ENCODE measurements at places on chromosomes 3 and 15. TPM values are rescaled to one million over a fixed set of nuclear protein-coding genes. Genes with fewer than 3 reads are reported as not detected.
A peak's percentile ranks its signal among the peaks of the same experiment; 100 is the strongest.

Gene FOXB1
- total RNA-seq = 1.3 TPM

DNA sequence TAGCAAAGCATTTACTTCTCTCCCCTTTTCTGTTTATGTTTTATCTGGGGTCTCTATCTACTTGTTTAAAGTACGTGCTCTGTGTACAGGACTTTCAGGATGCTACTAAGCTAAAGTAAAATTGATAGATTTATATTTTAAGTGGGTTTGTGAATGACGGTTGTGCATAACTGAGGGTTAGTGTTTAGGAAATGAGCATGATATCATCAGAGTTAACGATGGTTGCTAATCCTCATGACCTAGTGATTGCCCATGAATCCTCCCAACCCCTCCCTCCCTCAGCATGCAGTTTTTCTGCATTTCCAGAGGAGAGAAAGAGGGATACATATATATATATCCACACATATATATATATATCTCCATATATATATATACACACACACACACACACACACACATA, 957.2 kb downstream of the TUSC7 start:
- no peak overlapping the region for H3K27ac ChIP-seq
- peaks cover 3% of the 10 kb centered on the region for H3K4me1 ChIP-seq
- no peaks in the 10 kb centered on the region for H3K36me3 ChIP-seq
- H3K27me3 ChIP-seq = no peaks in the 10 kb centered on the region

DNA sequence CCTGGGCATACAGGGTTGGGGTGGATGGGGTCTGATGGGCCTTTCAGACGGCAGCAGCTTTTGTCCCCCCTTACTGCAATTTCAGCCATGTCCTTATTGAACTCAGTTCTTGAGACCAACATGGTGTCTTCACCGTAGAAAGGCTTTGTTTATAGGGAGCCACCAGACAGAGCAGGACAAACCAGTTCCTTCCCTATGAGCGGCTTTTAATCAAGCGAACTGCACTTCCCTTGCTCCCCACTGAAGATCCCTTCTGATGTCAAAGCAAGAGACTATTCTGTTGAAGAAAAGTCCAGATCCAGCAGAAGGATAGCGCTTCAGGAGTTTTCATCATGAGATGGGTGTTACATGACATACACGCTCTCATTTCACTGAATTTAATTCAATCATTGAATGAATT, 100.4 kb downstream of the CD47 start:
- H3K36me3 ChIP-seq = no peaks in the 10 kb centered on the region
- H3K4me3 ChIP-seq = no peak overlapping the region

- H3K27me3 ChIP-seq = no peaks in the 10 kb centered on the region
- no peak for DNase-seq
- H3K36me3 ChIP-seq = no peaks in the 10 kb centered on the region
Measured at GRCh38 chr15:31238906-31239305, 87.7 kb upstream of the KLF13 start.

DNA sequence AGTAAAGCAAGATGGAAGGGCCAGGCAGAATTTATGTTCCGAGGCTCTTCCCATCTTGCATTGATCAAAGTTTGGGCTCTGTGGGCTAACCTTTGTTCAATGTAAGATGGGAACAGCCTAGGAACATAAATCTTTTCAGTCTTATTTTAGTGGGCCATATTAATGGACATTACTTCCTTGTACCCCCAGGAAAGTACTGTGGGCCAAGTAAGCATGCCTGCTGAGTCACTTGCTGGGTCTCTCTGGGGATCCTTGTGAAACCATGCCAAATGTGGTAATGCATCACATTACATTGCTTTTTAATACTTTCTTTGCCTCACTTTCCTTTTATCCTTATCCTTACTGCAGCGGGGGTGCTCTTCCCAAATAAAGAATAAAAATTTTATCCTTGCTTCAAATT, 349.5 kb upstream of the POU1F1 start:
- no peaks in the 10 kb centered on the region for H3K4me1 ChIP-seq
- H3K4me3 ChIP-seq = no peak overlapping the region
- no peak overlapping the region for H3K27ac ChIP-seq
- no peaks in the 10 kb centered on the region for H3K27me3 ChIP-seq

DNA sequence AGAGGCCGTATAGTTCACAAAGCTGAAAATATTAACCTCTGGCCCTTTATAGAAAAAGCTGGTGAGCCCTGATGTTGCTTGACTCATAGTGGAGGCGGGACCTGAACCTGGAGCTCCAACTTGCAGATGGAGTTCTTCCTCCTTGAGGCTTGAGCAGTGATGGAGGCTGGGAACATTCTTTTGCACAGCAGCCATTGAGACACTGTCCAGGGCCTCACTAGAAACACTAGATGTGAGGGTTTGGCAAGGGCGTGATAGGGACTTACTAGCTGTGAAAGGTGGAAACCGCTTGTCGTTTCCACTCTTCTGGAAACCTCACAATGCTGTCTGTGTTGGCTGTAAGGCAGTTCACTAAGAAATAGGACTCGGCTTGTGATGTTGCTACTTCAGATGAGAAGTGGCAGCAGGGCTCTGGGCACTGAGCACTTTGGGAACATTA, 12.5 kb downstream of the SMAD6 start:
- peaks cover 17% of the 10 kb centered on the region for H3K4me1 ChIP-seq
- no peak overlapping the region for H3K4me3 ChIP-seq
- peak; percentile 39 for DNase-seq
- H3K36me3 ChIP-seq = no peaks in the 10 kb centered on the region
- no peak overlapping the region for H3K27ac ChIP-seq

GRCh38 chr3:161559177-161559998, 62.8 kb downstream of the OTOL1 start:
- H3K4me1 ChIP-seq = peaks cover 17% of the 10 kb centered on the region
- H3K4me3 ChIP-seq = no peak overlapping the region
- no peak overlapping the region for H3K27ac ChIP-seq
- DNase-seq = peak; percentile 45
